Activated naive CD4-positive, alpha-beta T cell (primary cell): ENCODE measurements at places on chromosomes 6 and 20.

- no peak for DNase-seq
Observed at GRCh38 chr6:17103715-17104114, 1.9 kb downstream of the STMND1 start.

DNA sequence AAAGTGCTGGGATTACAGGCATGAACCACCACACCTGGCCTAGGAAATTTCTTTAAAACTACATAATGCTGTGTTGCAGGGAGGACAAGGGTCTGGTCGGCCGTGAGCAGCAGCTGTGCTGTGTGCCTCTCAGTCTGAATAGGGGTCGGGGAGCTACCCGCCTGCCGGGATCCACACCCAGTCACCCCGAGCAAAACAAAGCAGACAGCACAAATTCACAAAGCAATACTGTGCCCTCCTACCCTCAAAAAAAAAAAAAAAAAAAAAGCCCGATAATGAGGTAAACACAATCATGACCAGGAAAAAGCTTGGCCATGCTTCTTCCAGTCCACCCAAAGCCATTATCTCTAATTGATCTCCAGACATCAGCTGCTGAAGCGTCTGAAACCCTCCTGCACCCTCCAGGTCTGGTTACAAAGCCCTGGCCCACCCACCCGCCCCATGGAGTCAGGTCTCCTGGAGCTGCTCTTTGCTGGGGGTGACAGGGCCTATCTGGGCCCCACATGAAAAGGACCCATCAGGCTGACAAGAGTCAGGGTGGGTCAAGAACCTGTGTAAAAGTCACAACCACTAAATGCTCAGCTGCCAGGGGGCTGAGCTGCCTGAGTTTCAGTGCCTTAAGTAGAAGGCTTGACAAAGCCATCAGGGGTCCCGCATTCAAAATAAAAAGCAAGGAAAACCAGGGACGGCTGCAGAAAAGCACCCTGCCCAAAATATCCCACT lies 88.2 kb downstream of the NOL4L start:
- DNase-seq: no peak

GRCh38 chr20:45037050-45037449 lies 63.9 kb downstream of the KCNS1 start:
- DNase-seq: no peak

DNA sequence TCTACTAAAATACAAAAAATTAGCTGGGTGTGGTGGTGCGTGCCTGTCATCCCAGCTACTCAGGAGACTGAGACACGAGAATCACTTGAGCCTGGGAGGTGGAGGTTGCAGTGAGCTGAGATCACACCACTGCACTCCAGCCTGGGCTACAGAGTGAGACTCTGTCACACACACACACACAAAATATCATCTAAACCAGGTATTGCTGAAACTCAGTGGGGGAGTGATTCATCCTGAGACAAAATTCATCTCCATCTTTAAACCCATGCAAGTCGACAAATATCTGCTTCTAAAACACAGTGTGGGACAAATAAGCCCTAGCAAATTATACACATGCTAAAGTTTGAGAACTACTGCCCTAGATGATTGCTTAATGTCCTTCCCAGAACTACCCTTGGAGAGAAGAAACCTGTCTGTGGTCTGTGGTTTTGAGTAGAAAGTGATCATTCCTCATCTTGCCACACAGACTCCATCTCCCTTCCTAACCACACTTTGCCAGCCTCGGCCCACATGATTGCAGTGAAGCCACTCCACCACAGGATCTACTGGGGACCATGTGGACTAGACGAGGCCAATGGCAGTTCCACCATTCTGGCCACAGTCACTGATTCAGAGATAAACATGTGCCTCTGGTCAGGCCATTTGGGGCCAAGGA lies 130.3 kb downstream of the OPRM1 start:
- DNase-seq: no peak

DNA sequence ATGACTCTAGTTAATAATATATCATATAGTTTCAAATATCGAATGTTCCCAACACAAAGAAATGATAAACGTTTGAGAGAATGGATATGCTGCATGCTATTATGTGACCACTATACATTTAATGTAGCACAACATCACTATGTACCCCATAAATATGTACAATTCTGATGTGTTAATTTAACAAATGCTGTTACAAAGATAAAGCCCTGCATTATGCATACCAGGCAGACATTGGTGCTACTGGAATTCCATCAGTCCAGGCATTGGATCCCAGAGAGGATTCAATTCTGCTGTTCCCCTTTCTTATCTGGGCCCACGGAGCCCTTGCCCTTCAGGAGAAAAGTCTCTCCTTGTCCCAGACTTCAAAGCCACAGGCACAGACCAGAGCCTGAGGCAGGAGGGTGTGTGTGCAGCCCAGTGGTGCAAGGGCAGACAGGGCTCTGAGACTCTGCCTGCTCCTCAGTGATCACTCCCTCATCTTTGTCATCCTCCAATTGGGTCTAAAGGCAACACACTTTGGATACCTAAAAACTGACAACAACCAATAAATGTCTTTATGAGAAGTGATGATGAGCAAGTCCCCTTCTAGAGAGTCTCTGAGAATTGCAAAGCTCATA lies 45.2 kb downstream of the PSMG4 start:
- no peak for DNase-seq

- no peak for DNase-seq
Observed at GRCh38 chr6:31268836-31269235, 3.1 kb downstream of the HLA-C start.

- DNase-seq: no peak
Observed at GRCh38 chr6:153125032-153125431, 6.0 kb downstream of the RGS17 start.

- no peak for DNase-seq
Observed at GRCh38 chr6:95266537-95267258, 310.6 kb upstream of the MANEA start.

GRCh38 chr6:137903933-137904821 lies 37.1 kb downstream of the TNFAIP3 start:
- DNase-seq: no peak

GRCh38 chr6:137925141-137925698 lies 58.2 kb downstream of the TNFAIP3 start:
- DNase-seq: no peak

- DNase-seq: no peak
Observed at GRCh38 chr6:14246876-14247275, 129.3 kb downstream of the CD83 start.

DNA sequence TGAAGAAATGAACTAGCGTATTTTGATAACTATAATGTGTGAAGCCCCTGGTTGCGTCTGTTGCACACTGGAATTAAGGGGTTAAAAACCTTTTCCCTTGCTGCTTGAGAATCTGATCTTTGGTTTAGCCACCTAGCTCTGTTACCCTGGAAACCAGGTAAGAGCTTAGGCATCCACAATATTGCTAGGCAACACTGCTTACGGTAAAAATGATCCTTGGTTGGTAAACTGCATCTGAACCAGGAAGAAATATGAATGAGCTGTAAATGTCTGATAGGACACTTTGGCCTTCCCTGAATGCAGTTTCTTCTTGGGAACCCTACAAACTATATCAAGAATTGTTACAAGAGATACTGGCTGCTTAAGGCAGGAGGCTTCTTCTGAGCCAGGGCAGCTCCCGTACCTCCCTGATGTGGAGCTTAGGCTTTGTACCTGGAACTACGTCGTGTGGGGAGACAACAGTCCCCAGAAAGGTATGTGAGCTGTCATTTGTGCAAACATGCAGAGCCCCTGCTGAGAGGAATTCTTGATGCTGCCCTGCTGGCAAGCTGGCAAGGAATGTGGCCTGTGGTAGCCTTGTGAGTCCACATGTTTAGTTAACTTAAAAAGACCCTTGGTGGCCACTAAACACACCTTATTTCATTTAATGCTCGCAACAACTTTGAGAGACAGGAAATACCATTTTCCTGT lies 18.4 kb downstream of the UBE3D start:
- DNase-seq: no peak

GRCh38 chr6:25944688-25945574 lies 14.4 kb upstream of the SLC17A2 start:
- DNase-seq: no peak

- no peak for DNase-seq
Observed at GRCh38 chr6:39231521-39232243, 2.4 kb upstream of the KCNK5 start.

DNA sequence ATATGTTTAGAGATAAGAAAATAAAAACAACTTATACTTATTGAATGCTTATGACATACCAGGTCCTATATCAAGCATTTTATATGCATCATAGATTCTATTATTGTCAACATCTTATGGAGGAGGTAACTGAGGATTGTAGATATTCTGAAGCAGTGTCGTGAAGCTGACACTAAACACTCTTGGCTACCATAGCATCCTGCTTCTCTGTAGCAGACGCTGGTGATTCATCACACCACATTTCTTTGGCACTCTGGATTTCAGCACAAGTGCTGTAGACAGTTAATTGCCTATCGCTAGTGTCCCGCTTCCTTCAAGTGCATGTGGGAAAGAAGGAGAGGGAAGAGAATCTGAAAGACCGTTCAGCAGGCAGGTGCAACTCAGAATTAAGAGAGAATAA lies 317.1 kb downstream of the PLCB1 start:
- no peak for DNase-seq

GRCh38 chr6:156731396-156731795 lies 45.8 kb upstream of the ARID1B start:
- DNase-seq: no peak

- no peak for DNase-seq
Observed at GRCh38 chr20:1722513-1723050, 65.0 kb upstream of the SIRPG start.

DNA sequence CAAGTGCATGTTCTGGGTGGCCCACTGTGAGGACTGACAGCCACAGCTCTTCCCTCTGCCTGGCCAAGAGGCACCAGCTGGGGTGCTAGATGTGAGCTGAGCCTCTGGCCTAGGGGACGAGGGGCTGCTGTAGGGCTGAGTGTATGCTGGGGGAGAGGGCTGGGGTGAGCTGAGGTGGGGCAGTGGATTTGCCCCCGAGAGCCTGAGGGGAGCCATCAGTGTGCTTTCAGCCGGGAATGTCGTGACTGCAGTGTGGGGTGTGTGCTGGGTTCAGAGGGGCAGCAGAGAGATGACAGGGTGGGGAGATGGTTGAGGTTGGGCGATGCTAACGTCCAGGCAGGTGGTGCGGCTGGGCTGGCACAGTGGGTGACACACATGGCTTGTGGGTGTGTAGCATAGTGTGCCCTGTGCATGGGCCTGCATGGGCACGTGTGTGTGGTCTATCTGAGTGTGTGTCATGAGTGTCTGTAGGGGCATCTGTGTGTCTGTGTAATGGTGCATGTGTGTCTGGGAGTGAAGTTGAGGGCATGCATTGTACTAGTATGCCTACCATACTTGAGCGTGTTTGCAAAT lies 46.0 kb upstream of the BLCAP start:
- no peak for DNase-seq

- DNase-seq: no peak
Observed at GRCh38 chr6:169669147-169669546, 32.7 kb downstream of the WDR27 start.

GRCh38 chr6:21769968-21770367 lies 176.4 kb downstream of the SOX4 start:
- DNase-seq: no peak

GRCh38 chr6:101994521-101994920 lies 601.0 kb downstream of the GRIK2 start:
- DNase-seq: no peak

GRCh38 chr6:21999012-21999528 lies 297.8 kb downstream of the PRL start:
- no peak for DNase-seq

DNA sequence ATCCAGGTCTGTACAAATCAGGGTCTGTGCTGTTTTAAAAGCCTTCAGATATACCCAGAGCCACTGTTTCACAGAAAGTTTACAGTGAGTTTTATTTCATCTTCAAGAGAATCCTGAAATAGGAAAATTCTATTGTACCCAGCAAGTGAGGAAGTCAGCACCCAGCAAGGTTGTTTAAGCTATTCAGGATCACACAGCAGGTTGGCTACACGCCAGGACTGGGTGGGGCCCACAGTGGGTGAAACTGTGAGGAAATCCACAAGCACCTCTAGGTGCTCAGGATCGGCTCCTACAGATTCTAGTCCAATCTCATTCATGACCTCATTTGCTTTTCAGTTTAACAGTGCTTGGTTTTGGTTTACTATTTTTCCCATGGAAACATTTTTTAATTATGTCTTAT lies 128.9 kb downstream of the SYNDIG1 start:
- no peak for DNase-seq

- no peak for DNase-seq
Observed at GRCh38 chr20:1435337-1435699, 31.3 kb downstream of the NSFL1C start.

DNA sequence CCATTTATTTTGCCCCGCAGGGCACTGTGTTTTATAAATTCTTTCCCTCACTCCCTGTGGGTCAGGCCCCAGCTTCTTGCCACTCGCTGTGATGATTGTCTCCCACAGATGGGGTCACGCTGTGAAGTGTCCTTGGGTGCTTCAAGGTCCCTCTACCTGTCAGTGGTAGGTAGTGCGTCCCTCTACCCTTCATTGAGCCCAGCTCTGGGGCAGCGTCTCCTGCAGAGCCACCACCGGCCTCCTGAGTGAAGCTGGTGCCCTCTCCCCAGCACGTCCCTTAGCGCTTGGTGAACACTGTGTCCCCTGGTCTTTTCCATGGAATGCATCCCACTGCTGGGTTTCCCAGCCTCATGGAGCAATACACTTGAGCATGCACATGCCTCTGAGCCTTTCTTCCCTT lies 108.2 kb downstream of the NRN1 start:
- no peak for DNase-seq

DNA sequence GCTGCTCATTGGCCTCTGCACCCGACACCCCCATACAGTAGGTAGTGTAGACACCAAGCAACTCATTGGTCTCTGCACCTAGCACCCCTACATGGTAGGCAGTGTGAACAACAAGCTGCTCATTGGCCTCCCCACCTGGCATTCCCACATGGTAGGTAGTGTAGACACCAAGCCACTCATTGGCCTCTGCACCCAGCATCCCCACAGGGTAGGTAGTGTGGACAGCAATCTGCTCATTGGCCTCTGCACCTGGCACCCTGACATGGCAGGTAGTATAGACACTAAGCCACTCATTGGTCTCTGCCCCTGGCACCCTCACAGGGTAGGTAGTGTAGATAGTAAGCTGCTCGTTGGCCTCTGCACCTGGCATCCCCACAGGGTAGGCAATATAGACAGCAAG lies 226.0 kb downstream of the SLC24A3 start:
- DNase-seq: no peak

GRCh38 chr6:36094238-36094637 lies 36.1 kb upstream of the MAPK13 start:
- DNase-seq: no peak

DNA sequence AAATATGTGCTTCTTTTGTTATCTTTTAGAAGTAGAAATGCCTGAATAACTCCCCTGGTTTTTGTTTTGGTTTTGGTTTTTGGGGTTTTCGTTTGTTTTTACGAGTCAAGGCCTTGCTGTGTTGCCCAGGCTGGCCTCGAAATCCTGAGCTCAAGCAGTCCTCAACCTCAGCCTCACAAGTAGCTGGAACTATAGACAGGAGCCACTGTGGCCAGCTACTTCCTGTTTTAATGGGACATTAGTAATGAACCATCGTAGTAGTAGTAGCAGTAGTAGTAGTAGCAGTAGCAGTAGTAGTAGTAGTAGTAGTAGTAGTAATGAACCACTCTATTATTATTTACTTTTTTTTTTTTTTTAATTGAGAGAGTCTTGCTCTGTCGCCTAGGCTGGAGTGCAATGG lies 66.0 kb downstream of the UBR2 start:
- DNase-seq: no peak
